Hypothalamus (tissue), 51 donors: ENCODE measurements at places on chromosomes 7 and 10.

GRCh38 chr10:77253147-77253545 lies 384.5 kb downstream of the KCNMA1 start:
- DNase-seq = no peak

DNA sequence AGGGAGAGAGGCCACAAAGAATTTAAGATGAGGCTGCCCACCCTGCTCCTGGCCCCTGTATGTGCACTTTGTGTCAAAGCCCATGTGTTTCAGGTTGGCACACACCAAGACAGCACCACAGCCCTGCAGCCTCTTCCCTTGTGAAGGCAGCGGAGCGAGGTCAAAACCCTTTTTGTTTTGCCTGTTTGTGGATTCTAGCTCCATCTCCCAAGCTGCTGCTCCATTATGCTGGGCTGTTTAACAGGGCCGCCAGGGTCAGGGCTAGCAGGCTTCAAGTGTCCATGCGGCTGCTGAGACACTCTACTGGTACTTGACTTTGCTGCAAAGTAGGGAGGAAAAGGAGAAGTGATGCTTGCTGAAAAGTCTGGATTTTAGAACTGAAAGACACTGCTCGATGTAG lies 142.3 kb upstream of the EFCAB10 start:
- no peak for DNase-seq

- no peak for DNase-seq
Measured at GRCh38 chr7:138167222-138167621, 91.0 kb downstream of the AKR1D1 start.

DNA sequence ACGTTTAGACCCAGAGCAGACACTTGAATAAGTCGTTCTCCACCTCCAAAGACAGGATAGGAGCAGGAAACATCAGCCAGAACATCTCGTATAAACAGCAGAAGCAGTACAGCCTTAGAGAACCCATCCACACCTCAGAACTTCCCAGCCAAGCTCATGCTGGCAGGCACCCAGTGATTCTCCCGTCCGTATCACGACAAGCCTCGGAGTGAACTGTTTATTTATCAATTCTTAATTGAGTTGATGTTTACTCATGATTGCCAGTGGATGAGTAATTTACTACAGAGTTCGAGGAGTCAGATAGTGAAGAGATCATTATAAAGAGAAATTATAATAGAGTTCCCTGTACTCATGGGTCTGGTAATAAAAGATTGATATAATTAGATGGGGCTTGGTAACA lies 811.5 kb downstream of the LRMDA start:
- no peak for DNase-seq

DNA sequence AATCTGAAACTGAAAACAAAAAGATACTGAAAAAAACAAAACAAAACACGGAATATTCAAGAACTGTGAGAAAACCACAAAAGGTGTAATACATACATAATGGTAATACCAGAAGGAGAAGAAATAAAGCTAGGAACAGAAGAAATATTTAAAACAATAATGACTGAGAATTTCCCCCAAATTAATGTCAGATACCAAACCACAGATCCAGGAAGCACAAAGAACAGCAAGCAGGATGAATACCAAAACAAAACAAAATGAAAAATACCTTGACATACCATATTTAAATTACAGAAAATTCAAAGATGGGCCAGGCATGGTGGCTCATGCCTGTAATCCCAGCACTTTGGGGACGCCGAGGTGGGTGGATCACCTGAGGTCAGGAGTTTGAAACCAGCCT lies 57.7 kb upstream of the PARD3 start:
- DNase-seq = no peak
